ENCODE measurements at places on chromosomes 11 and 22.
A peak's percentile ranks its signal among the peaks of the same experiment; 100 is the strongest.

GRCh38 chr22:24847490-24847889, 41.5 kb downstream of the SGSM1 start:
- no peak for DNase-seq

DNA sequence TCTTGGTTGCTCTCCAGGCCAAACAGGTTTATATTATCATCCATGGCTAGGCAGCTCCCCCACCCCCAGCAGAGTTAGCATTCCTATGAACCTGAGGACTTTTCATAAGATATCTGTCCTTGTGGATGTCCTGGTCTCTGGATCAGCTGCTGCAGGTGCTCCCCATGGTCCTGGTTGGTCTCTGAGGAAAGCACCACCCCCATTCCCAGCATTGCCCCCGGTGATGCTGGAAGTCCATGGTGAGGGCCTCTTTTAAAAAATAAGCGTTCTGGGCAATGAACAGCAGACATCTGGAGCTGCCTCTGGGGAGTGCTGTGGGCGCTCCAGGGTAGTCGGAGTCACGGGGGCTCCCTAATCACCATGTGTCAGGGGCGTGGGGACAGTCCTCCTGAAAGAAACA, 26.6 kb downstream of the DKK3 start:
- DNase-seq = no peak

- DNase-seq = no peak
Observed at GRCh38 chr22:49282596-49282995, 545.1 kb downstream of the BRD1 start.

- DNase-seq = no peak
Observed at GRCh38 chr11:72239313-72239848, 4.6 kb downstream of the PHOX2A start.

DNA sequence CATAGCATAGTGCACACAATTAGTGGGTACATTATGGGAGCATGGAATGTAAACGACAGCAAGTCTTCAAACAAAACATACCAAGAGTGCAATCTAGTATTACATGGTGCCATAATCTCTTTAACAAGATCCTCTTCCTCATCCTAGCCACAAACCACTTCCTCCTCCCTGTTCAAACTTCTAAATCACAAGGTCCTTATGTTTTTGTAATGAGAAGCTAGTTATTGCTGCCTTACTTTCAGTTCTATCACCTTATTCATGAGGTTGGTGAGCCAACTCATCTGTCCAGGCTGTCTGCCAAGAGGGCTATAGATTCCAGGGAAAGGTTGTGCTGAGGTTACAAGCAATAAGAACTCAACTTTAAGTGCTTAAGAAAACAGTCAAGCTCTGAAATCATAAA, 195.4 kb upstream of the ARHGAP20 start:
- DNase-seq = peak; percentile 92

- DNase-seq = no peak
Observed at GRCh38 chr22:25746012-25746373, 4.0 kb downstream of the MYO18B start.

DNA sequence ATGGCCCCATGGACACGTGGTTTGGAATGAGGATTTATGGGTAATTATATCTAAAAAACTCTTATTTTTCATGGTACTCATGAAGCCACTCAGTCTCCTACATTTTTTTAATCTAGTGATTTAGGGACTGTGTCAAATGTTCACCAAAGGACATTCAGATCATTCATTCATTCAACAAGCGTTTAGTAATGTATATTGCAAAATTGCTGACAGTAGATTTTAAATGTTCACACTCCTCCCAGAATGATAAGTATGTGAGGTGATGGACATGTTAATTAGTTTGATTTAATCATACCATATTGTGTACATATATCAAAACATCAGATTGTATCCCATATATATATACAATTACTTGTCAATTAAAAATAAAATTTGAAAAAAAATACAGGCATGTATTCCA, 40.8 kb upstream of the E2F8 start:
- DNase-seq = no peak

DNA sequence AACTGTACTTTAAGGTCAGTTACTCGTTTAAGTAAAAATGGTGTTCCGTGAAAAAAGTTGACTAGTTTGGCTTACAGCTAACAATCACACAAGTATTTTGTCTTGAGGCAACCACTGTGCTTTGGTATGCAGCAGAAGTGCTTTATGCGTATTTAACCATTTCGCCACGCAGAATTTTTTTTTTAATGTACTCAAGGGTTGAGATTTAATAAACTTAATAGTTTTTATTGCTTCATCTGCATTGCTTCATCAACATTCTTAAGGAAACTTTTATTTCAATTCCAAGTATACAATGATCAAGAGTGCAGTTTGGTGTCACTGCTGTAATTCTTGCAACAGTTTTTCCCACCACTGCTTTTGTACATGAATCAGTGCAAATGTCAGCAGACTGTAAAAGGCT, 66.4 kb downstream of the ZNRF3 start:
- DNase-seq = no peak

DNA sequence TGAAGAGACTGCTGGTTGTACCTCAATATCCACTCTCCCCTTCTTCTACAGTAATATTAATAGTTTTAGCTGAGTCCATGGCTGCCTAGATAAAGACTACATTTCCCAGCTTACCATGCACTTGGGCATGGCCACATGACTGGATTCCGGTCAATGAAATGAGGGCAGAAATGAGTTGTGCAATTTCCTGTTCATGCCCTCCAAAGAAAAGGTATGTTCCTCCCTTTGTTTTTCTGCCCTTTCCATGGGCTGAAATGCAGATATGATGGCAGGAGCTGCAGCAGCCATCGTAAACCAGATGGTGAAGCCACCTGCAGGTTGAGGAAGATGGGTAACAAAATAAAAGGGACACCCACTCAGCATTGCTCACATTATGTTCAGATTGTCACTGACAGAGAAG, 15.3 kb upstream of the ELFN2 start:
- no peak for DNase-seq

DNA sequence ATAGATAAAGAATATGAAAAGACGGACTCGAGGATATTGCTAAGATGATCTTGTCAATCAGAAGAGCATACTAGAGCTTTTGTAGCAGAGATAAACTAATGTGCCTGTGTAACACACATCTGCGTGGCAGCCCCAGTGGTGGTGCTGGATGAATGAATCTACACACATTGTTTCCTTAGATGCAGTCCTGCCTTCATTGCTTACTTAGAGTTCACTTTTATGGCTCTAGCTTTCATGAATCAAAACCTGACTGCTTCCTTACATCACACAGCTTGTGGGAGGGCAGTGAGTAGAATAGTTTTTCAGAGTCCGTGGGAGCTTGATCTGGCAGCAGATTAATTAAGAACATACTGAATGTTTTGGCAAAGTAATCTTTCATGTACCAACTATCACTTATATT, 83.7 kb downstream of the EXT2 start:
- no peak for DNase-seq

- no peak for DNase-seq
Observed at GRCh38 chr11:130859886-130860285, 56.4 kb downstream of the SNX19 start.

DNA sequence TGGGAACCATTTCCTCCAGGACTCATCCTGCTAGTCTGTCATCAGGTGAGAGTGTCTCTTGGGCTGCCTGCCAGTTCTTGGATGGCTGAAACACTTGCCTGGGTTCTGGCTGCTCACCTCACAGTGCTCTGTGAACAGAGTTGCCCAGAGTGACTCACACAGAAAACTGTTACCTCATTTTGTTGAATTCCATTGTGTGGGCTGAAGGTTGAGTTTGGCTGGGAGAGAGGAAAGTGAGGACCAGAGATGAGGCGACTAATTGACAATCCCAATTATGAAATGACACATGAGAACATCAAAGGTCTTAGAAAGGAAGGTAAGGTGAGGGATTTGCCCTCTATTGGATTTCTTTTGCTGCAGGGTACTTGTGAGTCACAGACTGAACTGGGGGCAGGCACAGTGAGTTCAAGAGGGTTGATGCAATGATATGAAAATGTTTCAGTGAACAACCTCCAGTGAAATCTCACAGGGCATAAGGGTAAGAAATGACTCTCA, 20.2 kb upstream of the CALCB start:
- no peak for DNase-seq

DNA sequence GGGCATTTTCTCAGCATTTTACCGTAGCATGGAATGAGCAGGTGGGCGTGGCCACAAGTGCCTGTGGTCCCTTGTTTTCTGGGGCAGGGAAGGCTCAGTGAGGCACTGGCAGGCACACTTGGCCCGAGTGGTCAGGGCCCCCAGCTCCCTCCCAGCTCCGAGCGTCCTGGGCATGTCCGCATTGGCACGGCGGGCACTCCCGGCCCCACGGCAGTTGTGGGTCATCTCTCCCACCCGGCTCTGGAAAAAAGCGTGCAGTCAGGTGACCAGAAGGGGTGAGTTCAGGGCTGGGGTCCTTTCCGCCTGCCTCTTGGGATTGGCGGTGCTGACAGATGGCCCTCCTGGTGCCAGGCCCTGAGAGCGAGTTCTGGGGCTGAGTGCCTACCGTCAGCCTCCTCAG, 55.8 kb downstream of the GRAMD4 start:
- no peak for DNase-seq

GRCh38 chr11:122214567-122214966, 98.6 kb upstream of the BLID start:
- no peak for DNase-seq

DNA sequence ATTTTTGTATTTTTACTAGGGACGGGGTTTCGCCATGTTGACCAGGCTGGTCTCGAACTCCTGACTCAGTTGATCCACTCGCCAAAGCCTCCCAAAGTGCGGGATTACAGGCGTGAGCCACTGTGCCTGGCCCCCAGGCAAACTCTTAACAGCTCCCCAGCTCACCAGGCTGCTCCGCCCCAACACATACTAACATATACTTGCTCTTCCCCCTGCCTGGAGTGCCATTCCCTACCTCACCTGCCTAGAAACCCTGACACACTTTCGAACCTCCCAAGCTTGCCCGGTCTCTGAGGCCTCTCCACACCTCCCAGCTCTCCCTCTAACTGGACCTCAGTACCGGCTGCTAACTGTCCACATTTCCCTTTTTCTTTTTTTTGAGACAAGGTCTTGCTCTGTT, 8.5 kb downstream of the MAP4K2 start:
- no peak for DNase-seq

- no peak for DNase-seq
Observed at GRCh38 chr11:117839936-117840813, 15.6 kb upstream of the FXYD2 start.

- DNase-seq = no peak
Observed at GRCh38 chr11:1571760-1572196, 293 bp downstream of the DUSP8 start.

- peak; percentile 86 for DNase-seq
Observed at GRCh38 chr11:77473801-77474683, at the start of gene PAK1. TSS of gene PAK1 (minus strand) at chr11:77474094. CDS start at chr11:77392520, 81,574 bp downstream.

- no peak for DNase-seq
Observed at GRCh38 chr11:69333879-69334278, 39.9 kb downstream of the MYEOV start.

- no peak for DNase-seq
Observed at GRCh38 chr11:110750100-110750499, 37.9 kb upstream of the ARHGAP20 start.

DNA sequence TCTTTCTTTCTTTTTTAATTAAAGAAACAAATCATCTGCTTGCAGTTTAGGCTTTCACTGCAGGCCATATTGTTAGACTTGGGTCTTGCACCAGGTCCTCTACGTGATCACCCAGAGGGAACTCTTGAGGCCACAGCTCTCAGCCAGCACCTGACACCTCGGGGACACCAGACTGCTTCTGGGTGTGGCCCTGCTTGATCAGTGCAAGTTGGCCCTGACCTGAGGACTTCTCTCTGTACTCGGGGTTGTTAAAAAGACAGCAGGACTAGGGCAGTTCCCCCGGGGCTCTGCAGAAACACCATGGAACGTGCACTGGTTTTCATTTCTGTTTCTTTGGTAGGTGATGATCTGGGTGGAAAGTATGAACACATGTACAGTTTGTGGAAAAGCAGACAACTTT, 51.2 kb upstream of the MYO18B start:
- DNase-seq = no peak

- no peak for DNase-seq
Observed at GRCh38 chr22:41939981-41940831, 6.7 kb downstream of the CENPM start.

DNA sequence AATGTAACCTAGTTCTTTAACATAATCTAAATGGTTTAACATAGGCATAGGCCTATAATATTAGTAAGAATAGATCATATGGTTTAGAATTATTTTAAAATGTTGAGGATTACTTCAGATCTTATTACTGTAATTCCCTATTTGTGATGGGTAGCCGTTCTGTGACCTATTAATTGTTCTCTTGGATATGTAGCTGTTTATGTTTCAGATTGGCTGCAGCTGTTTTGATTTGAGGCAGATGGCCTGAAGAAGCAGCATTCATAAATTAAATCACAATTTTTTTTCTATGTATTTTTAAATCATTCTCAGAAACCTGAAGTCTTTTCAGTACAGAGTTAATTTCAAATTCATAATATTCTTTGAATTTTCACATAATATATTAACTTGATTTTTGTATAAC, 104.5 kb downstream of the PDE3B start:
- no peak for DNase-seq

- DNase-seq = no peak
Observed at GRCh38 chr11:105181100-105181499, 41.5 kb upstream of the CARD18 start.

GRCh38 chr11:82959987-82960778, 58.6 kb downstream of the DDIAS start:
- no peak for DNase-seq

- DNase-seq = no peak
Observed at GRCh38 chr11:68215087-68215445, 2.0 kb upstream of the KMT5B start.

DNA sequence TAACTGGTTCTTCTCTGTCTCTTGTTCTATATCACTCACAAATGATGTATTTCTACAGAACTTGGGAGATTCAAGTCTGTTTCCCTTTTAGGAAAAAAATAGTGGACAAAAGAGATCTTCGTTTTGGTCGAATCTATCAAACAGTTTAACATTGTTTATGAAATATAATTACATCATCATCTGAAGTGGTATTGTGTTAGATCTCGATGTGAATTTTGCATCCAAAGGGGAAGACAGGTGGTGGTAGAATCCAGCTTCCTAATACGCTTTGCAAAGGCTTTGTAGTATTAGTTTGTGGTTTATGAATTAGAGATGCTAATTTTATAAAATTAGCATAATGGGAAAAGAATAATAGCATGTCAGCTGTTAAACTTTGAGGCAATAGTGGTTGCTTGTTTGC, 3.4 kb downstream of the SIK2 start:
- no peak for DNase-seq

GRCh38 chr11:73480677-73481076, 104.5 kb downstream of the RELT start:
- DNase-seq = no peak

- no peak for DNase-seq
Observed at GRCh38 chr11:108137212-108137611, 15.8 kb downstream of the ACAT1 start.

- no peak for DNase-seq
Observed at GRCh38 chr11:75107187-75107586, 10.5 kb upstream of the OR2AT4 start.

- no peak for DNase-seq
Observed at GRCh38 chr22:46894081-46894671, 131.7 kb downstream of the TBC1D22A start.

- no peak for DNase-seq
Observed at GRCh38 chr11:79413268-79413667, 27.6 kb downstream of the TENM4 start.

- DNase-seq = no peak
Observed at GRCh38 chr11:114929351-114930000, 251.1 kb downstream of the NXPE2 start.

- DNase-seq = no peak
Observed at GRCh38 chr11:65934014-65934413, 11.3 kb upstream of the TSGA10IP start.

- peak; percentile 7 for DNase-seq
Observed at GRCh38 chr11:75140269-75141138, 10.4 kb upstream of the SLCO2B1 start.

- DNase-seq = no peak
Observed at GRCh38 chr11:111355956-111356659, 23.0 kb downstream of the POU2AF1 start.

Data from bone marrow (tissue), 2 donors.